ENCODE measurements at places on chromosomes 6 and 20. TPM values are rescaled to one million over a fixed set of nuclear protein-coding genes. Genes with fewer than 3 reads are reported as not detected.

GRCh38 chr20:20338133-20338730 is 29.7 kb upstream of the INSM1 start:
- no peak for DNase-seq

DNA sequence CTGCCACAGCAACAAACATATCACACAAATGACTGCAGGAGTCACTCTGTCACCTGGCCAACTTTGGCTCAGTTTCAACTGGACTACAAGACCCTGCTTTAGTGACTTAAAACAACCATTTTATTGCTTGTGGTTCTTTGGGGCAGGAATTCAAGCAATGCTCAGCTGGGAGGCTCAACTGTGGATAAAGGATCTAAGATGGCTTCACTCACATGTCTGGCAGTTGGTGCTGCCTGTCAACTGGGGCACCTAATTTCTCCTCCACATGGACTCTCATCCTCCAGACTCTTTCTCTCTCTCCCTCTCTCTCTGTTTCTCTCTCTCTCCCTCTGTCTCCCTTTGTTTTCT is 2.8 kb upstream of the EPB41L2 start:
- DNase-seq, result no peak

- no peak for DNase-seq
Observed at GRCh38 chr6:24856901-24857670, 58.4 kb upstream of the ARMH2 start.

GRCh38 chr6:27187231-27188060 is 60.1 kb upstream of the PRSS16 start:
- no peak for DNase-seq

DNA sequence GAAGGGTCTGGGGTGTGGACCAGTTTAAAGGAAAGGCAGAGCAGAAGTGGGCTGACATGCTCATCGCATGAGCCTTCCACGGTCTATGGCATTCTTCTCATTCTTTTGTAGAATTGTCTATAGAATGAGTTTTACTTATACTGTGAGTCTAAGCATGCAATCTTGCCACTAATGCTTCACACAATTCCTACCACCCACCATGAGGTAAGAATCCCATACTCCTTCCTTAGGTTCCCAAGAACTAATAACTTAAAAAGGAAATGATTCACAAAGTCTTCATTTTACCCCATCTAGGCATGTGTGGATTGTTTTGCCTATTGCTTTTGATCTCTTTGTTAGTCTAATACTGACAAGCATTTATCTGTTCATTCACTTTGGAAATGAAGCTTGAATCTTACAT is 195.2 kb downstream of the LY86 start:
- DNase-seq, result peak; percentile 49

DNA sequence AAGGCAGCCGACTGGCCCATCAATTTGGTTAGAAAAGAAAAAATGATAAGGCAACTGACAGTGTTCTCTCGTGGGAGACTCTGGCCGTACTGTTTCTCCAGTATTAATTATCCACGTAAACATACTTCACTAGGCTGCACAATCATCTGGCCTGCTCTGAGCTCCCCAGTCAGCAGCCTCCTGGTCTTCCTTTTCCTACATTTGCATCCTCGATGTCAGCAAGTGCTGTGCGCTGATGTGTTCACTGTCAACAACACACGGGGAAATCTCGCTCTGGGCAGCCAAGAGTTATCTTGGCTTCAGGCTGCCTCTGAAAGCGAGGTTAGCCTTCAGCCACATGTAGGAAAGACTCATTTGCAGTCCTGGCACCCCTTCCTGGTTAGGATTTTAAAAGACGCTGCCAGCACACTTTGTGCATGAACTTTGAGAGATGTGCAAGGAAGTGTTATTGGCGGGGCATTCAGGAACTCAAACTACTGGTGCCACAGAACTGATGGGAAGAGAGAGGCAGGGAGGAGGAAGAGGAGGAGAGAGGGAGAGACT is 460.5 kb upstream of the ARID1B start:
- no peak for DNase-seq

GRCh38 chr6:25250878-25251277 is 28.3 kb upstream of the CARMIL1 start:
- DNase-seq, result peak; percentile 41

GRCh38 chr6:16684896-16685554 is 76.2 kb downstream of the ATXN1 start:
- peak; percentile 93 for DNase-seq

- DNase-seq, result no peak
Observed at GRCh38 chr6:126376682-126377081, 36.8 kb downstream of the CENPW start.

Gene MMP24
- 0.86 TPM for total RNA-seq

Gene HRH3
- total RNA-seq, result not detected

Gene CLPSL2
- total RNA-seq, result not detected

All from Daoy (cell line).